COLO829 (cell line): ENCODE measurements at places on chromosomes 3 and 15.

- DNase-seq: no peak
These were observed 64.7 kb upstream of the ACAD9 start for GRCh38 chr3:128814519-128815317.

GRCh38 chr15:77797270-77797669 is 164.6 kb upstream of the LINGO1 start:
- no peak for DNase-seq

GRCh38 chr3:38171622-38172021 is 6.3 kb downstream of the OXSR1 start:
- DNase-seq: no peak

DNA sequence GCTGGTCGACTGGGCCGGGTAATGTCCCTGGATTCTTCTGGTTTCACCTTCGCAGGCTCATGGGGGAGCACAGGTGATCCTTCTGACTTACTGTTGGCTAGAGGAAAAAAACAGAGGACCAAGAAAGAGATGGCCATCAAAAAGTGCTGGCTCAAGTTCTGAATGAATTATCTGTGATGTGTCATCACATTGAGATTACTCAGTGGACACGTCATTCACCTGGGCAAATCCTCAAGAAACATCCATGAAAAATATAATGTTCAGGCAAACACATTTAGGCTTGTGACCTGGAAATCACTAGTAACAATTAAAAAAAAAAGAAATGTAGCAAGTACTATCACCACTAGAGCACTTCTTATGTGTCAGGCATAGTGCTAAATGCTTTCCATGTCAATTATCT is 81.5 kb upstream of the SLC2A2 start:
- no peak for DNase-seq

DNA sequence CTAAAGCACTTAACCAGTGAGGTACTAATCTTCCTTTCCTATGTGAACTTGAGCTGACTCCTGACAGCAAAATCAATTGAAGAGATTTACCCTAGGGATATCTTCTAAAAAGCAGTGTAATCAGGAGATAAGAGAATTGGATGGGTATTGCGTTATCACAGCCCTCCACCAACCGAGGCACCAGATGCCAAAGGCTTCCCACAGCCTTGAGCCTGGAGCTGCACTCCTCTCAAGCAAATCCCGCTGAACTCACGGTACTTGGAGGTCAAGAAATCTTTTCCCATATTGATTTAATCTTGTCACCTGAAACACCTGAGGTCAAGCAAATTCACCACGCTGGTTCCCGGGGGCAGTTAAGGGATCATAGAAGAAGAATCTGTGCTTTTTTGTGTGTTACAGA is 346.8 kb downstream of the TBL1XR1 start:
- DNase-seq: no peak

GRCh38 chr3:33130144-33130543 is 16.3 kb downstream of the CRTAP start:
- DNase-seq: no peak

- peak; percentile 70 for DNase-seq
These were observed 731 bp downstream of the ZNF710 start for GRCh38 chr15:90001683-90002427.

DNA sequence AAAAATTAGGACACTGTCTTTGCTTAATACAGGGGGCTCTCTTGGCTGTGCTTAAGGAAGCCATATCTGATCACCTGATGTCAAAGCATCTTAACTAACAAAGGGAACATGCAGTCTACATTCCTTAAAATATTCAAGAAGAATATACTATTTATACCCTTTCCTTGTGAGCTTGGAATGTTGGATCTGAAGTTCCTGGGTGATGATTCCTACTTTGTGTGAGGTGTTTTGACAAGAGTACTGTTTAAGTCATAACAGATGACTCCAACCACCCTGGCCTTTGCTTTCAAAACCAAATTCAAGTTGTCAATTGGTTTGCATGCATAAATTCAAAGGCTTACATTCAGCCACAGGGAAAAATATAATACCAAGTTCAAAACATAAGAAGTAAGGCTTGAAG is 862.7 kb upstream of the SEMA6D start:
- no peak for DNase-seq

DNA sequence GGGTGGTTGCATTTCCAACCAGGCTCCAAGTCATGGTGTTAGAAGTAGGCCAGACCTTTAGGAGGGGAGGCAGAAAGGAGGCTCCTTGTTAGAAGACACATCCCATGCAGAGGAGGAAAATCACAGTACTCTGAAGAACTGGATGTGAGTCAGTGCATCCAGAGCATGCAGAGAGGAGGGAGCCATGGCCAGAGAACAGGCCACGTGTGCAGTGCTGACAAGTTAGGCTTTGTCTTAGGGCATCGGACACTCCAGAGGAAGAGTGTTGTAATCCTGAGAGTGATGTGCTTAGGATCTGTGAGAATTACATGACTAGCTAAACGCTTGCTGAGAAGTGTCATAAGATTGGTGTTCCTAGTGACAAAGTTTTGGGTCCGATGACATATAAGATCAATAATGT is 456.5 kb upstream of the THRB start:
- DNase-seq: peak; percentile 49

- no peak for DNase-seq
These were observed 32.2 kb upstream of the SNRPA1 start for GRCh38 chr15:101327147-101327740.

DNA sequence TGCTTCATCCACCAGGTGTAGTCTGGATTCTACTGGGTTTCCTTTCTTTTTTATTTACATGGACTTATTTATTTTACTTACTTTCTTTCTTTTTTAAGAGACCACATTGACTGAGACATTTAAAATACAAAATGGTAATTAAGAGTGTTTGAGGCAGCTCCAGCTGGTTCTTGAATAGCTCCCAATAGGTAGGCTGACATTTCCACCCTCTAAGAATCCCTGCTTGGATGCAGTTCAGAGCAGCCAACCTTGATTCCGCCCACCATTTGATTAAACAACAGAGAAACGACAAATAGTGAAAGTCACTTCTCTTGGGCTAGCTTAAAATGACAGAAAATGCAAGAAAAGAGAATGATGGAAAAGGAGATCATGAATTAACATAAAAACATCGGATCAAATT is 270.5 kb downstream of the TUSC7 start:
- DNase-seq: no peak

DNA sequence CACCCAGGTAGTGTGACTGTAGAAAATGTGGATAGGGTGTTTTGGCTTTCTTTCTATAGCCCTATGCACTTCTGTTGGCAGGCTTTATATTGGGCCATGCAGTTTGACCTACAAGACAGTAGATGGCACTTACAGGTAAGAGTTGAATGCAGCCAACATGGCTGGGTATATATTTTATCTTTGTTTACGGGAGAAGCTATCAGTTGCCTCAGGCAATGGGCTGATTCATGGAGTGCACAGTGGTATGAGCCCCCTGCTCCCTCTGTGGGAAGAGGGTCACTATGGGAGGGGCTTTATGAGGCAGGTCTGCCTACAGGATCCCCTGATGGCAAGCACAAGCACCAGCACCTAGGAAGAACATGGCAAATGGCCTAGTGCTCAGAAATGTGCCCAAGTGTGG is 301.2 kb upstream of the CDIN1 start:
- DNase-seq: no peak
